ENCODE measurements at places on chromosomes 6 and 20. TPM values are rescaled to one million over a fixed set of nuclear protein-coding genes. Genes with fewer than 3 reads are reported as not detected.

KIFC1 gene
- total RNA-seq = 120 TPM

PPP1R14C gene
- total RNA-seq = not detected

BMP7 gene
- total RNA-seq = not detected

FAM110A gene
- total RNA-seq = 6.4 TPM

ARFGEF2 gene
- total RNA-seq = 21.9 TPM

RNF5 gene
- total RNA-seq = 63.6 TPM

SIRPA gene
- 4.7 TPM for total RNA-seq

CITED2 gene
- 25.7 TPM for total RNA-seq

CCM2L gene
- total RNA-seq = not detected

ARHGAP18 gene
- 34.5 TPM for total RNA-seq

CCR6 gene
- not detected for total RNA-seq

GPR63 gene
- total RNA-seq = 0.44 TPM

RBPJL gene
- total RNA-seq = not detected

GSTA5 gene
- not detected for total RNA-seq

PHACTR1 gene
- not detected for total RNA-seq

LINC00237 gene
- total RNA-seq = not detected

OTOR gene
- not detected for total RNA-seq

SNRPB2 gene
- 114 TPM for total RNA-seq

PIGU gene
- total RNA-seq = 24.4 TPM

PKIB gene
- not detected for total RNA-seq

BMP5 gene
- total RNA-seq = 1.6 TPM

EFHC1 gene
- total RNA-seq = 15.8 TPM

PHACTR3 gene
- not detected for total RNA-seq

PCED1A gene
- total RNA-seq = 18.3 TPM

TMEM74B gene
- total RNA-seq = not detected

TRIM10 gene
- total RNA-seq = not detected

TENT5A gene
- total RNA-seq = 12.0 TPM

TMEM244 gene
- total RNA-seq = not detected

SLC17A9 gene
- total RNA-seq = not detected
